AG20443 (cell line): ENCODE measurements at places on chromosomes 6 and 20.

GRCh38 chr20:48959899-48960550 lies 38.5 kb downstream of the ARFGEF2 start:
- no peak for DNase-seq

- DNase-seq: no peak
Observed at GRCh38 chr6:122717350-122717749, 62.2 kb upstream of the FABP7 start.

DNA sequence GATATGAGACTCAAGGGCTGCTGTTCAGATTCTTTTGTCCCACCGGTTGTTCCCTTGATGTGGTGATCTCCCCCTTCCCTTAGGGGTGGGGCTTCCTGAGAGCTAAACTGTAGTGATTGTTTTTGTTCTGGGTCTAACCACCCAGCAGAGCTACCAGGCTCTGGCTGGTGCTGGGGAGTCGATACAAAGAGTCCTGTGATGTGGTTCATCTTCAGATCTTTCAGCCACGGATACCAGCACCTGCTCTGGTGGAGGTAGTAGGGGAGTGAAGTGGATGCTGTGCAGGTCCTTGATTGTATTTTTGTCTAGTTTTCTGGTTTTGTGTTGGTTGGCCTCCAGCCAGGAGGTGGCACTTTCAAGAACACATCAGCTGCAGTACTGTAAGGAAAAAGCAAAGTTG lies 801.6 kb downstream of the EPHA7 start:
- no peak for DNase-seq

DNA sequence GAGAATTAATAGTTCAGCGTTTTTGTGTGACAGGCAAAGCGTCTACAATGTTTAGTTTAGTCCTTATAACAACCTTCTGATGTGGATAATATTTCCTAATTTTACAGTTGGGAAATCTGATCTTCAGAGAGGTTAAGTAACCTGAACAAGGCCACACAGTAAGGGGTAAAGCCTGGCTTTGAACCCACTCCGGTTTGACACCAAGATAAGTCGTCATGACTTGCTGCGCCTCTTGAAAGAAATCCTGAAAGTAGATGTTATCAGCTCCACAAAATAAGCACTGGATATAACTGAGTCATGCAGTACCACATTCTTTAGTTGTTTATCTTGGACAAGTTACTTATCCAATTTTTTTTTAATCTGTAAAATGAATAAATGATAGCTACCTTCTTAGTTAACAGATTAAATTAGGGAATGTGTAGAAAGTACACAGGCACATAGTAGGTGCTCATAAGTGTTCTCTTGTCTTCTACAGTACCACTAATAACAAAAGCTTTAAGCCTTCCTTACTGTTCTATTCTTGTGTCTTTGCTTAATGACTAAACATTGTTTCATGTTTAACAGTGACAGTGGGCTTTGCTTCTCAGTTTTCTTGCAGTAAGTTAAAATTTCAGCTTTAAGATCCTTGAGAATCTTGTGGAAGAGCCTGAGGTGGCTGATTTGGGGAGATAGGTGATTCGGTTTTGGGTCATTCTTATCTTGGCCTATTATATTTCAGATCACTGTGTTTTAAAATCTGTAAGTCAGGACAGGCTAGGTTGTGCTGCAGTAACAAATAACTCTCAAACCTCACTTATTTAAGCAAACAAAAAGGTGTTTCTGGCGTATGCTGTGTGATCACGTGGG lies 2.1 kb downstream of the HIVEP1 start:
- DNase-seq: no peak

GRCh38 chr6:170388113-170388512 lies 81.6 kb downstream of the FAM120B start:
- DNase-seq: peak; percentile 71

DNA sequence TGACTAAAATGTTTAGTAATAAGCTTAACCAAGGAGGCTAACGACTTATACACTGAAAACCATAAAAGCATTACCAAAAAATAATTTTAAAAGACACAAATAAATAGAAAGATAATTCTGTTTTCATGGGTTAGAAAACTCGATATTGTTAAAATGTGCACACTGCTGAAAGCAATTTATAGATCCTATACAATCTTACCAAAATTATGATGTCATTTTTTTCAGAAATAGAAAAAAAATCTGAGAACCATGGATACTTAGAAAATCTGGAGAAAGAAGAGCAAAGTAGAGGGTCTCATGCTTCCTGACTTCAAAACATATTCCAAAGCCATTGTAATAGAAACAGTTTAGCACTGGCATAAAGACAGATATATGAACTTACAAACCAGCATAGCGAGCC lies 46.6 kb downstream of the HCRTR2 start:
- no peak for DNase-seq

GRCh38 chr20:36728986-36729385 lies 16.9 kb downstream of the NDRG3 start:
- no peak for DNase-seq

DNA sequence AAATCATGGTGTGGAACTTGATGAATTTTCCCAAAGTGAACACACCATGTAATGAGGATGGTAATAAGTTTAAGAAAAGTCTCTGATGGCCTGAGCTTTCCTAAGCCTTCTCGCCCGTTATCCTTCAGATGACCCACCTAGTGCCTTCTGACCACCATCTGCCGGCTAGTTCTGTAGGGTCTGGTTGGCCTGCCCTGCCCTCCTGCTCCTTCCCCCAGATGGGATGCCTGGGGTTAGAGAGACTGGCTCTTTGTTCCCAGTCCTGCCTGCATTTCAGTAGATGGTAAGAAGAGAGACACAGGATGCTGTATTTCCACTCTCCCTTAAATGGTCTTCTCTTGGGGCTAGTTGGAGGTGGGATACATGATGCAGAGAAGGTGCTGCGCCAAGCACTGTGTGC lies 43.0 kb downstream of the TIAM2 start:
- no peak for DNase-seq

DNA sequence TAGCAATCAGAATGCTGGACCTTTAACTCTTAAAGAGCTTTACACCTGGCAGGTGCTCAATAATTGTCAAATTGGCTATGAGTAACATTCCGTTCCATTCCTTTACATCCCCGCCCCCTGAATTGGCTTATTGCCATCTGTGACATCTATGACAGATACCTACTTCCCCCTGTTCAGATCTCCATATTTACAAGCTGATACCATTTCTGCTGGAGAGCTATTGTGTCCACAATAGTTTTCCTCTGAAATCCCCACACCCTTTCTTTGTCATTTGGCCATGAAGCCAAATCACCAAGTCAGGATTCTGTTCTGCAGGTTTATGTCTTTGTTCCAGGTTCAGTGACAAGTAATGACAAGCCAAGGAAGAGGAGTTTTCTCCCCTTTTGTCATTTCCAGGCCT lies 3.2 kb downstream of the CDH26 start:
- no peak for DNase-seq

DNA sequence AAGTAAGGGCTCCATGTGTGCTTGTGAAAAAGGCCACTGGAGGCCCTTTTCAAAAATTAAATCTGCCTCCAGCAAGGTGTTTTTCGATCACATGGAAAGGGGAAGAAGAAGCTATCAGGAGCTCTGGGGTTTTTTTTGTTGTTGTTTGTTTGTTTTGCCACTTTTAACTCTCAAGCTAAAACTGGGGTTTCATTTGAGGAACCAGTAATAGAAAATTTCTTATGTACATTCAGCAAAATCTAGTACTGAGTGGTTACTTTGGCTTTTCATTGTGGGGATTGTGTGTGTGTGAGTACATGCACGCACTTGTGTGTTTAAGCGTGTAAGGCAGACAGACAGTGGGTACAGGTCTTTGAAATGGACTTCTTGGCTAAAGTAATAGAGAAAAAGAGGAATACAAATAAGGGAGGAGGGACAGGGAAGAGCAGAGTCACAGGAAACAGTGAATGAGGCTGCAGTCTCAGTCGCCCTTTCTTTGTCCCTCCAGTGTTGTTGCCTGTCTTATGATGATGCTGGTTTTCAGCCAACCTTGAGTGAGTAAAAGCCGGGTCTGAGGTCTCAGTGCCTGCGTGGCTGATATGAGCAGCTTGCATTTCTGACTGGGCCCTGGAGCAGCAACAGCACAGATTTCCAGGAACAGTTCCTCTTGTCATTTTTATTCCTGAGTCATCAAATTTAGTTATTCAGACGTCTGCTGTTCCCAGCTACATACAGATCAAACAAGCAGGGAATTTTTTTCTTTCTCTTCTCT lies 26.2 kb downstream of the SLC16A10 start:
- peak; percentile 13 for DNase-seq

GRCh38 chr6:107714104-107714503 lies 110.0 kb downstream of the SCML4 start:
- DNase-seq: no peak

DNA sequence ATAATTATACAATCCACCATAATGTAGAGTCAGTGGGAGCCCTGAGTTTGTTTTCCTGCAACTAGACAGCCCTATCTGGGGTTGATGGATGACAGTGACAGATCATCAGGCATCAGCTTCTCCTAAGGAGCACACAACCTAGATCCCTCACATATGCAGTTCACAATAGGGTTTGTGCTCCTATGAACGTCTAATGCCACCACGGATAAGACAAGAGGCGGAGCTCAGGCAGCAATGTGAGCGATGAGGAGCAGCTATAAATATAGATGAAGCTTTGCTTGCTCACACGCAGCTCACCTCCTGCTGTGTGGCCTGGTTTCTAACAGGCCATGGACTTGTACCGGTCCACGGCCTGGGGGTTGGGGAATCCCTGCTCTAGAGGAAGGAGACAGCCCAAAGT lies 25.9 kb downstream of the EDEM2 start:
- DNase-seq: no peak

- no peak for DNase-seq
Observed at GRCh38 chr6:51277474-51277873, 458.8 kb downstream of the TFAP2B start.

- no peak for DNase-seq
Observed at GRCh38 chr6:136887953-136888352, 34.1 kb upstream of the SLC35D3 start.

DNA sequence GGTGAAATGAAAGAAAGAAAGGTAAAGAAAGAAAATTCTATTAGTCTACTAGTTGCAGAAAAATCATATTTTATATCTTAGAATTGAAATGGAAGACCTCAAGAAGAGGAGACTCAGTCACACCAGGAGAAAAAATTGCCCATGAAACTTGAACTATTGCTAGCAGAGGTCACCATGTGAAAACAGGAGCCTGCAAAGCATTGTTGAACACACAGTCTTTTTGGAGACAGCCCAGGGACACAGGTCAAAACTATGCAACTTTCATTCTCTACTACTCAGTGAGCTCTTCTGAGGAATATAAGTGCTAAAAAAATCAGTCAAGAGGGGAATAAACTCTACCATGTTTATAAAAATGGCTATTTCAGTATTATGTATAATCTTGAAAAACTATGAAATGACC lies 89.8 kb upstream of the TENT5A start:
- DNase-seq: no peak

DNA sequence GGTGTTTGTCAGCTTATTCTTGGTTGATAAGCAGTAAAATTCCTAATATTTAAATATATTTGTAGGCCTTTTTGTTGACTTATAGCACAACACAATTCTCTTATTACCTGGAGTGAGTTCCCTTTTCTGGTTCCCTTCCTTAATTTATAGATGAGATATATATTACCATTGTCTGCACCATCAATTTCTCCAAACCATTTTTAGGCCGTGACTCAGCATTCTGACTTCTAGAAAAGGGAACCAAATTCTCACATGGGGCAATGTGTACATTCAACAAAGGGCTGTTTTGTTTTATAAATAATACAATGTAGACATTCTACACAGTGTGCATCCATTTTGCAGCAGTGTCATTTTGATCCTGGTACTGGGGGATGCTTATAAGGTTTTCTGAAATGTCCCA lies 52.8 kb downstream of the NCOA7 start:
- DNase-seq: no peak

GRCh38 chr6:2850538-2851113 lies 9.0 kb upstream of the SERPINB1 start:
- DNase-seq: peak; percentile 32

DNA sequence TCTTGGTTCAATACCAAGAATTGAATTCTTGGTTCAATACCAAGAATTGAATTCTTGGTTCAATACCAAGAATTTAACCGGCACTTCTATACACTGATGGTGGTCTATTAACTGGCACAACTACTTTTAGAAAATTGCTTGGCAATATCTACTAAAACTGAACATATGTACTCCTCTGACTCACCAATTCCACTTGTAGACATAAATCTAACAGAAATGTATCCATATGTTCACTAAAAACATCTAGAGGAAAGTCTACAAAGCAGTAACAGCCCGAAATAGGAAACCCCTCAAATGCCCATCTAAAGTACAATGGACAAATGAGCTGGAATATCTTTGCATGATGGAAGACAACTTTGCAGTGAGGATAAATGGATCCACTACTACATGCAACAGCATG lies 71.9 kb downstream of the KIF16B start:
- no peak for DNase-seq

DNA sequence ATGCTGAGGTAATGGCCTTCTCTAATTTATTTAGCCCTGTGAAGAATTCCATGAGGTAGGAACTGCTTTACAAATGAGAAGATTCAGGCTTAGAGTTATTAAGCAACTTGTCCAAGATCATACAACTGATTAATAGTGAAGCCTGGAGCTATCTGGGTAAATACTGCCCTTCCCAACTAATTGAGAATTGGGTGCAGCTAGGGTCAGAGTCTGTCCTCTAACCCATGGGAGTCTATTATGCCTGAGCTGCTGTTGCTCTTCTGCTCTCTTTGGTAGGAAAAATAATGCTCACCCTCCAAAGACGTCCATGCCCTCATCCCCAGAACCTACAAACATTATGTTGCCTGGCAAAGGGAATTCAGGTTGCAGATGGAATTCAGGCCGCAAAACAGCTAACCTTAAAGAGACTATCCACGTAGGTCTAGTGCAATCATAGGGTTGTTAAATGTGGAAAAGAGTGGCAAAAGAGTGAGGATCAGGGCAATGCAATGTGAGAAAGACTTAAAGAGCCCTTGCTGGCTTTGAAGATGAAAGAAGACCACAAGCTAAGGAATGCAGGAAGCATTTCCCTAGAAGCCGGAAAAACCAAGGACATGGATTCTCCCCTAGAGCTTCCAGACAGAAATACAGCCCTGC lies 90.1 kb downstream of the SPTLC3 start:
- DNase-seq: no peak

GRCh38 chr20:3093861-3094361 lies 9.4 kb upstream of the AVP start:
- no peak for DNase-seq

DNA sequence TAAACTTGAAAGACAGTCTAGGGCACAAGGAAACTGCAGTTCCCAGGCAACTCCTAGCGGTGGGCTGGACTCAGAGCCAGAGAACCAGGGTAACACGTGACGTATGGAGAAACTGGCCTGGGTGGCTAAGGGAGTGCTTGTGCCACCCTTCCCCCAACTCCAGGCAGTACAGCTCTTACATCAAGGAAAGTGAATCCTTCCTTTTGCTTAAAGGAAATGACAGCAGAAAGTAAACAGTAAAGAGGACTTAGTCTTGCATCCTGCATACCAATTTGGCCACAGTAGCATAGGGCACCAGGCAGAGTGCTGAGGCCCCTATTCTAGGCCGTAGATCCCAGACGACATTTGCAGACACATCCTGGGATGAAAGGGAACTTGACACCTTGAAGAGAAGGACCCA lies 322.8 kb downstream of the CD109 start:
- DNase-seq: no peak
